Osteoblast (primary cell): ENCODE measurements at places on chromosomes 13 and 19. TPM values are rescaled to one million over a fixed set of nuclear protein-coding genes. Genes with fewer than 3 reads are reported as not detected.

DNA sequence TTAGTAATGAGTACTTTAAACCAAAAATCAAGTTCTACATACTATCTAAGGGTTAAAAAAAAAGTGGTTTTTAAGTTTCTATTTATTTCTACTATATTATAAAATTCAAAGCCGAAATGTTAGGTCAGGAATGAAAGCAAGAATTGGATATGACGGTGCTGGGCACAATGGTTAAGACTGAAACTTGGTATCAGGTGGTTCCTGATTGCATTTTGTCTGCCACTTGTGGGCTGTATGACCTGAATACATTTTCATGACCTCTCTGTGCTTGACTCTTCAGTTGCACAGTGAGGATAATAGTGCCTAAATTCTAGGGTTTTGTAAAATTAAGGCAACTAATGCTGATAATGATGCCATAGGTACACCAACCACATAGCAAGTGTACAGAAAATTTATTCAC is 22.3 kb upstream of the ZNF675 start:
- no peak for DNase-seq

- DNase-seq = no peak
Observed at GRCh38 chr13:113474179-113474578, 16.3 kb downstream of the DCUN1D2 start.

- DNase-seq = peak; percentile 86
Observed at GRCh38 chr19:14004619-14005348, 1.3 kb downstream of the RFX1 start.

GRCh38 chr19:29259153-29259552 is 46.2 kb upstream of the UQCRFS1 start:
- no peak for DNase-seq

GRCh38 chr19:41203371-41203770 is 10.4 kb downstream of the CYP2S1 start:
- peak; percentile 30 for DNase-seq

DNA sequence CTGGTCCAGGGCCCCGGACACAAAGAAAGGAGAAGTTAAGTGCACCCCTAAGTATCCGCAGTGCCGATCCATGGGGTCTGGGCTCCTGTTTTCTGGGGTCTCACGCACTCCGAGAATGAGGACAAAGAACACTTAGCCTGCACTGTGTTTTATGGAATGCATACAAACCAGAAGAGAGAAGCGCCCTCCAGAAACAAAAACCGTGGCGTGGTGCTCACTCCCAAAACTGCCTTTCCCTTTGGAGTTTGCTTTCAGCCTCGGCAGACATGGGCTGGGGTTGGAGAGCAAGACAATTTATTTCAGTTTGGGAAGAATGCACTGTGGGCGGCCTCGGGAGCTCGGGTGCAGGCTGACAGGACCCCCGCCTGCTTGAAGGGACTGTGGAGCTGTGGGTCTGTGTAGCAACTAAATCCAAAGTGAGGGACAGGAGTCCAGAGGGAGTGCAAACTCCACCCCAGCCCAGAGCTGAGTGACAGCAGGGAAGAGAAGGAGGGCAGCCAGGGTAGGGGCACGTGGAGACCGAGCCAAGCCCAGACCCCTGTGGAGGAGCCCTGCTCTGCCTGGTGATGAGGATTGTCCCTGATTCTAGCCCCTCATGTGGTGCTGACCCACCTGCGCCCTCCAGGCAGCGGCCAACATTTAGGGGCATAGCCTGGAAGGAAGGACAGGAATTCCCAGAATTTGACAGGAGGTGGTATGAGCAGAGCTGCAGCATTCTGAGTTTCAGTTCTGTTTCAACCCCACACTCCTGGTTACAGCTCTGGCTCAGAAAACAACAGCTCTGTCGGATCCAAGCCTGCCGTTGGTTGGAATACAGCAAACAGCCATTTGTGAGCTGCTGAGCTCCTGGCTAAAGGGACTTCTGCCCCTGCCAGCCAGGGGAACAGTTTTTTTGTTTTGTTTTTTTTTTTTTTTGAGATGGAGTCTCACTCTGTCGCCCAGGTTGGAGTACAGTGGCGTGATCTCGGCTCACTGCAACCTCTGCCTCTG is 37.8 kb upstream of the POP4 start:
- DNase-seq = no peak

- DNase-seq = no peak
Observed at GRCh38 chr13:28297341-28297740, 159.0 kb downstream of the PAN3 start.

GRCh38 chr13:43289470-43290255 is 266.3 kb downstream of the DNAJC15 start:
- no peak for DNase-seq

GRCh38 chr13:113906571-113906970 is 42.7 kb upstream of the GAS6 start:
- DNase-seq = no peak

Gene HSPB6
- total RNA-seq = 9.1 and 14.5 TPM in 2 replicates

Gene FOXA3
- total RNA-seq = not detected in 2 replicates

Gene ARID3A
- 19.4 and 21.7 TPM in 2 replicates for total RNA-seq

Gene MEIS3
- 8.3 and 19.7 TPM in 2 replicates for total RNA-seq

Gene ZMYM5
- 21.8 and 22.8 TPM in 2 replicates for total RNA-seq

Gene SEMA6B
- total RNA-seq = 0.29 and 0.36 TPM in 2 replicates
